ENCODE measurements at places on chromosomes 6 and 20. TPM values are rescaled to one million over a fixed set of nuclear protein-coding genes. Genes with fewer than 3 reads are reported as not detected.

DNA sequence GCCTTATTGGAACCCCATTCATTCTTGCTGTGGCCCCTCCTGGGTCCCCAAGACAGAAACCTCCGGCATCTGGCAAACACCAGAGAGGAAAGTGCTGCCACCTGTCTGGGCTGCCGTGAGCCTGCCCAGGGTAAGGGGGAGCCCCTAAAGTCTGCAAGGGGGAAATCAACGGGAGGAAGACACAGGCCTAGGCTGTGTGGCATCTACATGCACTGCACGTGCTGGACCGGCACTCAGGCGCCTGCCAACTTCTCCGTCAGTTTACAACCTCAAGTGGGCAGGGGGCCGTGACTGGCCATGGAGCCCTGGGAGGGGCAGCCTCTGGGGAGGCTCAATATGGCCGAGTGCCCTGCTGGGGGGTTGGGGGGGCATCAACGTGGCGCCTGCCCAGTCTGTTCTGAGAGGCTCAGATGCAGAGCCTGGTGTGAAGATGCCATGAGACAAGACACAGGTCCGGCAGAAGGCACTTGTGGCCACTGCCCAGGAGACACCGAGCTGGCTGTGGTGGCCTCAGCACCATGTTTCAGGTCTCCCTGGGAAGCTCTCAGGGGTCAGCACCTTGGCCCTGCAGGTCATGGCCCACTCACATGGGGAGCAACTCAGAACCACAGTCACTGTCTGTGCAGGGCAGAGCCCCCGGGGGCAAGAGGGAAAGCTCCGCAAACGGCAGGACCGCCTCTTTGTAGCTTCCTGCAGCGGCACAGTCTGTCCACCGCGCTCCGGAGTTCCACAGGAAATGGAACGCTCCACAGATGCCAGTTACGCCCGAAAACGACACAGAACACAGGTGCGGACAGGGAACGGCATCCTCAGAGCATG, 8.4 kb downstream of the UCKL1 start:
- peak; percentile 72 for DNase-seq

DNA sequence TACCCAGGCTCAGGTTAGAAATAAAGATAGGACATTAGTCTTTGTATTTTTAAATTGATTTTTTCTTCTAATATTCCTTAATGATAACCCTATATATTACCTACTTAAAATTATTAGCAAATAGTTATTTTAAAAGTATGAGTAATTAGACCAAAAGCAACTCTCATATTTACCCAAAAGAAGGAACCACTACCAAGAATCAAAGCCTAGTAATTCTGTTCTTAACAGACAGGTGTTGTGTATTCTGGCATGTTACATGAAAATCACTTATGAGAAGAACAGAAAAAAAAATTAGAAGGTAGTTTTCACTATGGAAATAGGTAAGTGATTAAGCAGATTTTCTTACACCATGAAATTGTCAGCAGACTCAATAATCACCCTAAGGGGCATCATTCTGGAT, 105.1 kb downstream of the ATG5 start:
- no peak for DNase-seq

DNA sequence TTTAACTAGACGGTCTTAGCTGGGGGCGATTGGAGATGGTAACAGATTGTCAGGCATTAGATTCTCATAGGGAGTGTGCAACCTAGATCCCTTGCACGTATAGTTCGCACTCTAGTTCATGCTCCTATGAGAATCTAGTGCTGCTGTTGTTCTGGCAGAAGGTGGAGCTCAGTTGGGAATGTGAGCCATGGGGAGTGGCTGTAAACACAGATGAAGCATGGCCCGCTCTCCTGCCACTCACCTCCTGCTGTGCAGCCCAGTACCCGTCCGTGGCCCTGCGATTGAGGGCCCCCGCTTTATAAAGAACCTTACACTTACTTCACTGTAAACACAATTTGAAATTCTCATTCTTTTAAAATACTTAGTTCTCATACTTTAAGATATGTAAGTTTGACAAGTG, 339.4 kb downstream of the CDH26 start:
- DNase-seq: no peak

EYA2 gene
- total RNA-seq: 1.5 TPM

DNA sequence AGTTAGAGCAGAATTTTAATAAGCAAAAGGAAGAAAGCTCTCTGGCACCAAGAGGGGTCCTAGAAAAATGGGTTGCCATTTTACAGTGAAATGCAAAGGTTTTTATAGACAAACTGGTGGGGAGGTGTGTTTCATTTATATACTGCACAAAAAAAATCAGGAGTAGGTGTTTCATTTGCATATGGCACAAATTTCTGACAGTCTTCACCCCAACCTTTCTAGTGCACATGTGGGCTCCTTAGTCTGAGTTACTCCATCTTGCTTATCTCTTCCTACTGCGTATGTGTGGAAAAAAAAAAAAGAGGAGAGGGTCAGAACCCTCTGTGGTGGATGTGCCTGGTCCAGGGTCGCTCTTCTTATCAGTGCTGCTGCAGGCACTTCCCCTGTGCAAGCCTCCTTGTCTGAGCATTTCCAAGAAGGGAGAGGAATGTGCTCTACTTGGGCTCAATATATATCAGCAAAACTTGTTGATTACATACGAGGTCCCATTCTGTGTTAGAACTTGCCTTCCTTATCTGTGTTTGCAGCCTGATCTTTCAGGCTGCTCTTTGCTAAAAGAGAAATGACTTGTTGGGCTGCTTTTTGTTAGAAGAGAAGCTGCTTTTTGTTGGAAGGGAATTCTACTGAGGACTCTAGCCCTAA, 59.0 kb upstream of the MRAP2 start:
- DNase-seq: no peak

DNA sequence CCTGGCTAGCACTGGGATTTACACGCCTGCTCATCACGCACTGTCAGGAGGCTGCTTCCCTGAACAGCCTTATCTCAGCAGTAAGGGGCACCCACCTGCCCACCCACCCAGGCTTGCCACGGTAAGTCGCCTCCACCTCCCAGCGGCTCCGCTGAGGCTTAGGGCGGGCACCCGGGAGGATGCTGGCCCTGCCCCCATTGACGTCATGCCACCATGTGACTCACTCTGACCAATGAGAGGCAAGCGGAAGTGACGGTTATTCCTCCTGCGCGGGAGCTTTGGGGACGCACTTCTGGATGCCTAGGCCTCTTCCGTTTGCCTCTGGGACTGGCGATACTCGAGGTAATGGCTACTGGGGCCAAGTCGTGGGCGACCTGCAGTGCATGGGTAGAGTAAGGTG, 256.8 kb downstream of the QKI start:
- DNase-seq: no peak

- DNase-seq: no peak
These were observed 255.2 kb upstream of the SULF2 start for GRCh38 chr20:48040491-48040890.

ISM1 gene
- 1.2 TPM for total RNA-seq

- DNase-seq: no peak
These were observed 272.8 kb downstream of the NKAIN2 start for GRCh38 chr6:124076336-124077048.

- DNase-seq: no peak
These were observed 690 bp downstream of the GDAP1L1 start for GRCh38 chr20:44247586-44248409.

- no peak for DNase-seq
These were observed 47.3 kb upstream of the IL20RA start for GRCh38 chr6:137092018-137092417.

GNAS-AS1 gene
- 0.38 TPM for total RNA-seq

GRCh38 chr6:153312634-153313033, 181.6 kb upstream of the RGS17 start:
- peak; percentile 62 for DNase-seq

DNA sequence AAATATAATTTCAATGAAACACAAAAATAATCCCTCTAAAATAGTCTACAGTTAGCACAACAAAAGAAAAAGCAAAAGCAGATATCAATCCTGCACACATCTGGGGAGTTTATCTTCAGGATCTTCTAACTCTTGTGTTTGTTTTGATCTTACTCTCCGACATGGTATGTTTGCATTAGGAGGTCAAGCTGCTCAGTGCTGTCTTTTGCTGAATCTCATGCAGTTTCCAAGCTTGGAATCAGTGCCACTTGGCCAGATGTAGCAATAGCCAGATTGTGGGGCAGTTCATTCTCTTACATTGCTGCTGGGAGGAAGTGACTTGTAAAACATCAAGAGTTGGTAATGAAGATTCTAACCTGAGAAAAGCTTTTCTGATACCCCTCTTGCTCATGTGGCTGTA, 29.5 kb downstream of the RIOK1 start:
- no peak for DNase-seq

GRCh38 chr6:169965239-169965638, 213.8 kb downstream of the ERMARD start:
- no peak for DNase-seq

DNA sequence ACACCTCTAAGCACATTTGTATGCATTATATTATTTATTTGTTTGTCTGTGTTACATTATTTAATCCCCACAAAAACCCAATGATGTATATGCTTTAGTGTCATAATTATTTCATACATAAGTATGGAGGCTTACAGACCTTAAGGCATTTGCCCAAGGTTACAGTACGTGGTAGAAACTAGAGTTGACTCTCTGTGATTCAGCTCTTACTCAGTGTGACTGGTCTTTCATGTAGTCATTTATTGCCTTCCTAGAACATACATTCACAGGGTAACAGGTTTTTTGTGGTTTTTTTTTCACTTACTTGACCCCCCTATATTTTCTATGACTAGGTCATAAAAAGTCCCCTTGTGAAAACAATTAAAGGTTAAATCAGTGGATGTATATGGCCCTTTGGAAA, 566.8 kb downstream of the TFAP2A start:
- DNase-seq: no peak

DDO gene
- 29.7 TPM for total RNA-seq

DNA sequence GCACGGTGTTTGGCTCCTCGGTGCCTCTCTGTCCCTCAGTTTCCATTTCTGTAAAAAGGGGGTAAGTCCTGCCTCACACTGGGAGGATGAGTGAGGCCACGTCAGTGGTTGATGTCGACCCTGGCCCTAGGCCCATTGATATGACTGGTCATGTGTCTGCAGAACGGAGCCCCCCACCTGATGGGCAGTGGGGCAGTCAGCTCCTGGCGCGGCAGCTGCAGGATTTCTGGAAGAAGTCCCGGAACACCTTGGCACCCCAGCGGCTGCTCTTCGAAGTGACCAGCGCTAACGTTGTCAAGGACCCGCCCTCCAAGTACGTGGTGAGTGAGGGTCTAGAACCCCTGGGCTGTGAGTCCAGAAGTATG, 1.2 kb downstream of the SNX21 start:
- no peak for DNase-seq

DNA sequence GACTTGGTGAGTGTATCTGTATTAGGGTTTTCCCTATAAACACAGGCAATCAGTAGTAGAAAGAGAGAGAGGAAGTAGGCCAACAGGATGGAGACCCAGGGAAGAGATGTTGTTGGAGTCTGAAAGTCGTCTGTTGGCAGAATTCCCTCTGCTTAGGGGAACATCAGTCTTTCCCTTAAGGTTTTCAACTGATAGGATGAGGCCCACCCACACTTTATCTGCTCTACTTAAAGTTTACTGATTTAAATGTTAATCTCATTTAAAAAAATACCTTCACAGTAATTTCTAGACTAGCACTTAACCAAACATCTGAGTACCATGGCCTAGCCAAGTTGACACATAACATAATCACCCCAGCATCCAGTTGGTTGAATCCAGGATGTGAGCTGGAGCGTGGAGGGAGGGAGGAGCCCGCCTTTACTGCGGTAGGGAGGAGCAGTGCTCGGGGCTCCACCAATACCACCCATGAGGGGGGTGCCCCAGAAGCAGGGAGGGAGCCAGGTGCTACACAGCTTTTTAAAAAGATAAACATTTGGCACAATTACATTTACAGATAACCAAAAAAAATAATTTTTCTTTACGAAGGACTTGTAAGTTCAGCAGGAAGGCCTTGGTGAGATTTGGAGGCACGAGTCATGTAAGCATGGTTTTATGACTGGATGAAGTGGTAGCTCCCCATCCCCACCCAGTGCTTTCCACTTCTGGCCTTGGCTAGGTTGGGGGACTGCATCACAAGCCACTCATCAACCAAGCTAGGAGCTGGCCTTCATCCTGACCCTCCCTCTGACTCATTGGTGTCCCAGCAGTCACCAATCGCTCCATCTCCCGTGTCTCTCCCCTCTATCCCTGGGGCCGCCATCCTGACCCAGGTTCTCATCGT, 18.4 kb upstream of the SNX9 start:
- DNase-seq: no peak

MLN gene
- total RNA-seq: not detected

- DNase-seq: no peak
These were observed 739 bp downstream of the CTSZ start for GRCh38 chr20:59006167-59006863.

DNA sequence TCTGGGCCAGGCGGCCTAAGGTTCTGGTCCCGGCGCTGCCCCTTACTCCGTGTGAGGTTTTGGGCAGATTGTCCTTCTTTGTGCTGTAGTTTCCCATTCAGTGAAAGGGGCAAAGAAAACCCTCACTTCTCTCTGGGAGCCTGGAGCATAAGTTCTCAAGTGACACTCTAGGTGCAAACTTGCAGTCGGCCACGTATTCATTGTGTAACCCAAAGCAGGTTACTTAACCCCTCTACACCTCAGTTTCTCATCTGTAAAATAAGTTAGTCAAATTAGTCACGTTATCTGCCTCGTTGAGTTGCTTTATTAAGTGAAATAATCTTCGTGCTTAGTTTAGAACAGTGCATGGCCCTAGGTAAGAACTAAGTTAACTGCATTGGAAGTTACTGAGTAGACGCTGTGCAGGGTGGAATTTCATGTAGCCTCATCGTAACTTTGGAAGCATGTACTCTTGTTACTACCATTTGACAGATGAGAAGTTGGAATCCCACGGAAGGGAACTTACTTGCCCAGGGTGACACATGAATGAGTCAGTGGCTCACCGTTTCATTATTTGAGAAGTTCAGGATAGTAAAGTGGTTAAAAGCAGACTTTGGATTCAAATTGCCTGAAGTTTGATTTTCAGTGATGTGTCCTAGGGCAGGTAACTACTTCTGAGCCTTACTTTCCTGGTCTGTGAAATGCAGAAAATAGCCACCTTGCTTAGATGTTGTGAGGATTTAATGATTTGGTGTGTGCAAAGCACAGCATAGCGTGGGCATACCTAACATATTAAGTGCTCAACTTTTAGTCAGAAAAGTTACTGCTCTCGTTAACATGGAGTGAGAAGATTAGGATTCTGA, 556 bp upstream of the MROH8 start:
- DNase-seq: no peak

Measured in Right ventricle myocardium inferior (tissue), 1 donor.